LHCN-M2 (cell line): ENCODE measurements at places on chromosomes 6 and 20.

DNA sequence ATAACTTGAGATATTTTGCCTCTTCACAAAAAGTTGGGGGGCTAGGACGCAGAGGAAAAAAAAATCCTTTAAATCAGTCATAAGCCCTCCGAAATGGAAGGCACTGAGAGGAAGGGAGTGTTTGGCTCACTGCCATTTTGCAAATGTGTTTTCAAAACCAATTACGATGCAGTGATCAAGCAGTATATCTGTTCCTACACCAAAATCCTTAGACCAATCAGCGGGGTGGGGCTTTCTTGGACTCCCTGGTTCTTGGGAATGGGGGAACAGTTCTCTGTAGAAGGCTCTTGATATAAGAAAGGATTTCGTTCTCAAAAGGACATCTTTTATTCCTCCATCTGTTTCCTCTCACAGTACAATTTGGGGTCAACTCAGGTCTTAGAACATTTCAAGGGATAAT is 478.6 kb upstream of the JARID2 start:
- no peak for DNase-seq

DNA sequence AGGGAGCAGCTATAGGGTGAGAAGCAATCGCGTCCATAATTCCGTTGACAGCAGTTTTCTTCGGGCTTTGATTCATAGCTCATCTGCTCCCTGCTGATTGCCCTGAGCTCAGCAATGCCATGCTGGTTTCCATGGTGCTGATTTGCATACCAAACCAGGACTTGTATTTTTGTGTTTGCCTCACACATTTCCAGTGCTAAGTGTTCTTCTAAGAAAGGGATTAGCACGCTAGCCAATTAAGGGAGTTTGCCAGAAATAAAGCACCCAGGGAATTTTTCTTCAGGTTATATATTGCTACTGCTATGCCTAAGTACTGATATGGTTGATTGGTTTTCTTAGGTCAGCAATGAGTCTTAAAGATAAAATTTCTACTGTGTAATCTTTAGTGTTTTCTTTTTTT is 177.6 kb downstream of the PLCB1 start:
- no peak for DNase-seq

DNA sequence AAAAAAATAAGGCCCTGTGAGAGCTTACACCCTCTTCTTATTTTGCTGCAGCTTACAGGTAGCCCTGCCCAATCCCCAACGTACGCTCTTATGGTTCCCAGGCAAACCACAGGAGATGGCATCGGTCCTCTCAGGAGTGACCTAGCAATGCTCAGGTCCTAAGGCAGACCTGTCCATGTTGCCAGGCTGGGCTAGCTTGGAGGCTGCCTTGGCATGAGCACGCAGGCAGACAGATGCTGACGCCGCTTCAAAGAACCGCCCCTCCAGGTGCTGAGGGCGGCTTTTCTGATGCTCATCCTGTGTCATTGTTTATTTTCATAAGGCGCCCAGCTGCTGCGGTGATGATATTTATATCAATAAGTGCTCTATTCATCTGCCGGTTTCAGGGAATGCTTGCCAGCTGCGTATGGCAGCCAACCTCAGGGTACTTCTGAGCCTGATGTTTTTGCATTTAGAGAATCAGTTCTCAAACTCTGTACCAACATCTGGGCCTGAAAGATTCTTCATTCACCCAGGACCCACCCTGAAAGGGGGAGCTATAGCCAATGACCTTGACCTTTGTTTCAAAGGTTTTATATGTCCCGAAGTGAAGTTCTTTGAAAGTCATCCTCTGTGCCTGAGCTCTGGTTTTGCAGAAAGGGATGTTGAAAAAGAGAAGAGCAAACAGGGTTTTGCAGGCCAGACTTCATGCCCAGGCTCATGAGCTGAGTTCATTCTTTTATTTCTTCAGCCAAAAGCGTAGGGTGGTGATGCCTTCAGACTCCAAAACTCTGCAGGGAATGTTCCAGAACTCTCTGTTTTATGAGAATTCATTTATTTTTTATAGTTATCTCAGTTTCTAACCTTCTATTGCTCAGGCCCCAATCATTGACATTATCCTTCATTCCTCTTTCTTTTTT is 475.6 kb upstream of the CHD6 start:
- DNase-seq, result no peak

GRCh38 chr20:36666181-36666740 is 20.3 kb upstream of the SLA2 start:
- DNase-seq, result peak; percentile 15

DNA sequence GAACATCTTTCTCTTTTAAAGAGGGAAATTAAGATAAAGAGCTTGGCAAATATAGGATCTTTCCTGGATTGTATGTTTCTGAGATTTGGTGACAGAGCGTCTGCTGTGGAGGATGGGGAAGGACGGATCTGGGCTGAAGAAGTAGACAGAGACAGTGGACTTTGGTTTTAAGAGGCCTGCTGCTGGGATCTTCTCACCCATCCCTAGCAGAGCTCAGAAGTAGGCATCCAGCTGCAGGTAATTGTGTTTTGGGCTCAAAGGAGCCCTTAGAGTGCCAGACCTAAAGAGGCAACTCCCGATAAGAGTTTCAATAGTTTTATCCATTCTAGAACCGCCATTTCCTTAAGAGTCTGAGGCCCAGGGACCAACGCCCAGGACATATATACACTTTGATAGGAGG is 20.8 kb downstream of the LAMA2 start:
- no peak for DNase-seq

- no peak for DNase-seq
Measured at GRCh38 chr20:7692478-7692877, 247.8 kb downstream of the HAO1 start.

- peak; percentile 44 for DNase-seq
Measured at GRCh38 chr6:34664256-34664971, 32.2 kb downstream of the ILRUN start.

DNA sequence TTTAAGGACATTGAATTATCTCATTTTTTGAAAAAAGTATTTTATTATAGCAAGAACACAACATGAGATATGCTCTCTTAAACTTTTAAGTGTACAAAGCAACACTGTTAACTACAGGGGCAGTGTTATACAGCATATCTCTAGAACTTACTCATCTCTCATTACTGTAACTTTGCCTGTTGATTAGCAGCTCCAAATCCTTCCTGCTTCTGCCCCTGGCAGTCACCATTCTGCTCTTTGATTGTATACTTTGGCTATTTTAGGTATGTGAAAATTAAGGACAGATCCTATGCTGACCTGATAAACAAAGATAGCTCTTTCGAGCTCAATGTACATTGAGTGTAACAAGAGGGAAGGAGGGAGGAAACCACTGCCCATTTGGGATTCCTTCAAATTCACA is 1349.8 kb upstream of the GJE1 start:
- DNase-seq, result no peak
